CD4-positive, alpha-beta T cell treated with Interleukin-17A for 1 hour (primary cell): ENCODE measurements at places on chromosomes 11 and 22.

DNA sequence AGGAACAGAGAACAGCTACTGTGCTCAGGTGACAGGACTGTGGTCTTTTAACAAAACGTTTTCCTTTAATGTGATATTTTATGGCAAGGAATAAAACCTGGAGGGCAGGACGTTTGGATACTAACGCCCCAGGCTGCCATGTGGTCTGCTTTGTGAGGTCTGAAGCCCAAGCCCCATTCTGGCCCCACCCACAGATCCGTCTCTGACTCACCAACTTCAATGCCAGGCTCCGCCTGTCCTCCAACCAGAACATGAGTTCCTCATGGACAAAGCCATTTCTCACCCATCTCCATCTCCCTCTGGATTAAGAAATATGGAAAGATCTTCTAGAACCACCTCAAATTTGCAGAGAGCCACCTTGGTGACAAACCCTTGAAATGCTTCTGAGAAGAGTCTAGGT, 148.8 kb downstream of the CRYBB2 start:
- no peak for DNase-seq

DNA sequence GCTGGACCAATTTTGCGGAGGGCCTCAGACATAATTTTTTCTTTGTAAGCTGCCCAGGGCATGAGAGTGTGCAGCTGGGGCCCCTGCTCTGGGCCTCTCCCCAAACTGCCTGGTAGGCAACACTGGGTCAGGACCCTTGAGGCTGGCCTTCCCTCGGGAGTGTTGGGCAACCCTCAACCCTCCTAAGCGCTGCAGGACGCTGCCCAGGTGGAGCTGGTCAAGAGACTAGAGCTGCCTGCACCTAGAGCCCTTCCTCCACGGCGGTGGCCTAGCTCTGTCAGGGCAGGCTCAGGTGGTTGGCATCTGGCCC, 505 bp upstream of the TMEM132A start:
- DNase-seq = no peak

DNA sequence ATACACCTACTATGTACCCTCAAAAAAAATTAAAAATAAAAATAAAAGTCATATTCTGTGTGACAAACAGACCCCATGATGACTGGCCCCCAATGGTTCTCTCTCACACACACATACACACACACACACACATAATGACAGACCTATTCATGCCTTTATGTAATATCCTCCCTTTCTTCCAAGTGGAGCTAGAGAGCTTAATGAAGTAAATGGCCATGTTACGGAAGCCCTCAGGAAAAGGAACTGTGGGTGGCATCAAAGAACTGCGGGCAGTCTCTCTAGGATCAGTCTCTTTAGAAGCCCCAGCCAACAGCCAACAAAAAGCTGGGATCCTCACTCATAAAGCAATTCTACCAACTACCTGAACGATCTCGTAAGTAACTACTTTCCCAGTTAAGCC, 125.5 kb downstream of the SIK3 start:
- DNase-seq = no peak

DNA sequence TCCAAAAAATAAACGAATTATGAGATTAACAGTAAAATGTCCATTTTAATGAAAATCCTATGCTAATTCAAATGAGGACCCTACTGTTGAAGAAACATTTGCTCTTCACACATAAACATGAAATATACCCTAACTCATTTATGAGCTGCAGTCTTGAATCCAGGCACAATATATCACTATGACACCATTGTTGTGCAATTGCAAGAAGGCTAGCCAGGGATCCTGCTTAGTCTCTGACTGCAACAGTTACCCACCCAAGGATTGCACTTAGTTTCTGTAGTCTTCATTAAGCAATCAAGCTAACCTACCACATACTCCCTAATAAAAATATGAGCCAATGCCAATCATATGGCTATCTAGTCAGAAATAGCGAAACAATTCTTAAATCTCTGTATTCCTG, 981.0 kb upstream of the FAT3 start:
- DNase-seq = no peak

- DNase-seq = no peak
Measured at GRCh38 chr11:78825591-78826020, 250.9 kb upstream of the NARS2 start.

GRCh38 chr11:16867097-16867496, 128.7 kb downstream of the C11orf58 start:
- DNase-seq = no peak

- no peak for DNase-seq
Measured at GRCh38 chr22:50228366-50228765, 16.5 kb downstream of the TUBGCP6 start.

DNA sequence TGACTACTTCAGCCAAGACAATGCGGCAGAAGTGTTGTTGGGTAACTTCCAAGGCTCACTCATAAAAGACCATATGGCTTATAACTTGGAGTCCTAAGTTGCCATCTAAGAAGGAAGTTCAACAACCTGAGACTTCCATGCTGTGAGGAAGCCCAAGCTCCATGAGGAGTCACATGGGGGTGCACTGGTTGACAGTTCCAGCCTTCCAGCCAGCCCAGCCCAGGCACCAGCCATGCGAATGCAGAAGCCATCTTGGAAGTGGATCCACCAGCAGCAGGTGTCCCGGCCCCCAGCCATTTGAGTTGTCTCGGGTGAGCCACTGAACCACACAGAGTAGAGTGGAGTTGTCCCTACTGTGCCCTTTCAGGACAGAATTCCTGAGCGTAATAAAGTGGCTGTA, 32.8 kb upstream of the WNT7B start:
- no peak for DNase-seq

GRCh38 chr11:125256541-125257189, 92.1 kb downstream of the PKNOX2 start:
- no peak for DNase-seq

DNA sequence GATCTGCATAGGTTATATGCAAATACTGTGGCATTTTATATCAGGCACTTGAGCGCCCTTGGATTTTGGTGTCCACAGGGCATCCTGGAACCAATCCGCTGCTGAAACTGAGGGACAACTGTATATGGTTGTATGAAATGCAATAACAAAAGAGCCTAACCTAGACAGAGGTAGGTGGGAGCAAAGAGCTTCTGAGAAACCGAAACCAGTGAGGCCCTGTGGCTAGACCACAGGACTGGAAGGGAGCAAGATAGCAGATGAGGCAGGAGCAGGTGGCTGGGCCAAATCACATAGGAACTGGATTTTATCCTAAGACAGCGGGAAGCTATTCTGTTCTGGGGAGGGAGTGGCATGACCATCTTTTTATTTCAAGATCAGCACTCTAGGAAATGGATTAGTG, 30.1 kb downstream of the RCN1 start:
- DNase-seq = peak; percentile 5

GRCh38 chr11:73257342-73258103, 14.6 kb upstream of the P2RY6 start:
- no peak for DNase-seq

- DNase-seq = no peak
Measured at GRCh38 chr11:2574043-2574552, 125.7 kb downstream of the KCNQ1OT1 start.

DNA sequence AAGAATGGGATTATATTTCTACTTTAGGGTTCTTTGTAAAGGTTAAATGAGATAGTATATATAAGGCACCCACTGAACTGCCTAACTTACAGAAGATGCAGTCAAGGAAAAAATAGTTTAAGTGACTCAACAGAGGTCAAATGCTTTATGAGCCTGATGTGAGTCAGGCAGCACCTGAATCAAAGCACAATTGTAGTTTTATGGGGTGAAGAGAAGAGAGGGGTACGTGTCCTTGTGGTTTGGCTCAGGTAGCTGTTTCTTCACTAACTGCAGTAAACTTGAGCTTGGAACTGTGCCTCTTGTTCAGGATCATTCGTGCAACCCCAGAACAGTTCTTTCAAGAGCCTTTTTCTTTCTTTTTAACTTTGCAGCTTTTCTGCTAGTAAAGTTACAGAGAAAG, 125.2 kb upstream of the SPON1 start:
- DNase-seq = no peak

DNA sequence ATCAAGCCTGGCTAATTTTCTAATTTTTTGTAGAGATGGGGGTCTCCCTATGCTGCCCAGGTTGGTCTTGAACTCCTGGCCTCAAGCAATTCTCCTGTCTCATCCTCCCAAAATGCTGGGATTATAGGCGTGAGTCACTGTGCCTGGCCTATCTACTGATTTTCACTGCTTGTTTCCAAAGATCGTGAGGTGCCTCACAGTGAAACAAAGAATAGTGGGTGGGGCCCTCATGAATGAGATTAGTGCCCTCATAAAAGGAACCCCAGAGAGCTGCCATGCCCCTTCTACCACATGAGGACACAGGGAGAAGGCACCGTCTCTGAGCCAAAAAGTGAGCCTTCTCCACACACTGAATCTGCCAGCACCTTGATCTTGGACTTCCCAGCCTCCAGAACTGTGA, 23.5 kb downstream of the TMEM184B start:
- no peak for DNase-seq

DNA sequence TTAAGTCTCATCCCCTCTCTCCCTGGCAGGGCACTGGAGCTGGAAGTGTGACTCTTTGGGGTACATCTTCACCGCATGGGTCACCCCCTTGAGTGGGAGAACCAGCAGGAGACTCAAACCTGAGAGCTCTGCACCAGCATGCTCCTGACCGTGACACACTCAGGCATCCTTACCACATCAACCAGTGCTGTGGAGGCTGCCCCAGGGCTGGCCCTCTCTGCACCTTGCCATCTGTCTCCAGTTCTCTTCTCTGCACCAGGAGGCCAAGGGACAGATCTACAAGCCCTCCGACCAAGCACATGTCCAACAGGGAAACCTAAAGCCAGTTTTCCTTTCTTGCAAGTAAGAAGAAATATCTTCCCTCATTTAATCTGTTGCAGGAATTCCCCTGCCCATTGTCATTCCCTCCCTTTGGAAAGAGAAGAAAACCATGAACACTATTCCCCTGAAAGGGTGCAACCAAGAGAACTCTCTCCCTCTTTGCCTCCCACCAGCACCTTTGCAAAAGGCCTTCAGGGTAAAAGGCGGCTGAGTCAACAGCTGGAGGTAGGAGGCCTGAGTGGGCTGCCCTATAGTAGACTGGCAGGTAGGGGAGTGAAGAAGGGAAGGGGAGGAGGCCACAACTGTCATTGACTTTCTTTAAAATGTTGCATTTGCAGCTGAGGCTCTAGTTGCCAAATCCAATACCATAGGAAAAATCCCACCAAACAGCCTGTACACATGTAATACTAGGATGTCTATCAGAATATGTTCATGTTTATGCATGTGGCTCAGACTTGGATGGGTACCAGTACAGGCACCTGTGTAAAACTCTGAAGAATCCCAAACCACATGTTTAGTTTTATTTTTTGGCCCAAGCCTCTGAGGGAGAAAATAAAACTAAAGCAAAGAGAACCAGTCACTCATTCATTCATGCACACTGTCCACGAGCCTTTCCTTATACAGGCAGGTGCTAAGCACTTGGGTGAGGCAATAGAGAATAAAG, 117.0 kb downstream of the WT1 start:
- DNase-seq = no peak

- no peak for DNase-seq
Measured at GRCh38 chr22:20571078-20571503, 63.7 kb downstream of the MED15 start.

GRCh38 chr11:57778318-57779037, 16.9 kb downstream of the CTNND1 start:
- no peak for DNase-seq
